T1000 (cell line): ENCODE measurements at places on chromosomes 16 and 17.
A peak's percentile ranks its signal among the peaks of the same experiment; 100 is the strongest.

- no peak for DNase-seq
Observed at GRCh38 chr16:2773188-2773968, 3.7 kb downstream of the ELOB start.

GRCh38 chr17:55198690-55199370 lies 65.9 kb upstream of the HLF start:
- DNase-seq: no peak

DNA sequence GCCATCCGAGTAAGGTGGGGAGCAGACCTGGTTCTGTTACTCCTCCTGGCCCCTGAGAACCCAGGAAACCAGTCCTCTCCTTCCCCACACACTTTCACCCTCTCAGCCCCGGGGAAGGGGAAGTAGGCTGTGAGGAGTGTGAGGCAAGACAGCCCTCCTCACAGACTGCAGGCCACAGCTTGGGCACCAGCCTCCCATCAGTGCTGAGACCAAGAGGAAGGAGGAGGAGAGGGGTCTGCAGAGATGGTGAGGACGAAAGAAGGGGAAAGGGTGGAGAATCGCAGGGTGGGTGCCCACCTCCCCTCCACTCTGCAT lies 7.0 kb downstream of the G6PC3 start:
- no peak for DNase-seq

GRCh38 chr16:87824016-87824990 lies 45.0 kb downstream of the SLC7A5 start:
- DNase-seq: no peak

GRCh38 chr17:9928601-9929333 lies 23.7 kb upstream of the RCVRN start:
- peak; percentile 38 for DNase-seq

- DNase-seq: no peak
Observed at GRCh38 chr17:855569-855968, 73.4 kb downstream of the MRM3 start.

GRCh38 chr17:7415784-7416183 lies 4.3 kb upstream of the SPEM1 start:
- DNase-seq: no peak

DNA sequence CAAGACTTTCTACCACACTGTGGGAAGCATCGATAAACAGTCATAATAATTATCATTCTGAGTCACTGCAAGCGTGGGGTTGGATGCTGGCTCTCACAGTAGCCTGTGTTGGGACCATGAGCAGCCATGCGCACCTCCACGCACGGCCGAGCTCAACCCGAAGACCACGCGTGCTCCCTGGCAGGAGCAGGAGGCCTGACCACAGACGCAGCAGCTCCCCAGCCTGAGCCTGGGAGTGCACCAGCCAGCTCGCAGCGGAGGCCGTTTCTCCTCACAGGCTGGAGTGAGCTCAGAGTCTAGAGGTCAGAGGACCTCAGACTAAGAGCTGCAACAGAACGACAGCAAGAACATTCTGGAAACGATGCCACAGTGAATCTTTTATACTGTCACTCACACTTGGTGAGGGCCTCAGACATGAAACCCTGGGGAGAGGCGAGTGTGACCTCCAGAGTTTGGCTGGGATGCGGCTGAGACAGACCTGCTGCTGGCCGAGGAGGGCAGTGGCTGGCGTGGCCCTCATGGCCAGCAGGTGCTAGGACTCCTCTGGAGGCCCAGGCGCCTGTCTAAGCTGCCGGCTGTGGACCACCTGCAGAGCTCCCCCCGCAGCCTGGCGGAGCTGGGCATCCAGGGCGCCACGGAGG lies 6.0 kb downstream of the NDUFAF8 start:
- no peak for DNase-seq

- peak; percentile 54 for DNase-seq
Observed at GRCh38 chr16:11079652-11080187, 135.4 kb downstream of the CLEC16A start.

DNA sequence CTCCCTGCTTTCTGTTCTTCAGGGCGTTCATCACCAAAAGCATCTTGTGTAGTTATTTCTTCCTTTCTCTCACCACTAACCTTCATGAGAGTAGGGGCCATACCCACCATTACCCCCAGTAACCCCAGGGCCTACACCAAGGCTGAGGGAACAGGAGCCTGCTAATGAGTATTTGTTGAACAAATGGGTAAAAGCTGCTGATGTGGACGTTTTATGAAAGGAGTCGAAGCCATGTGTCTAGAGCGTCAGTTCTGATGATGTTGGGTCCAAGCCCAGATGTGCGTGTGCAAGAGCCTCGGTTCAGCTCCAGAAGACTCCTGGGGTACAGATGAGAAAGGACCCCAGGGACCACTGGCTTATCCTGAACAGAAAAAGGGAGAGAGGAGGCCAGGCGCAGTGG lies 77.1 kb upstream of the TBC1D3K start:
- no peak for DNase-seq

DNA sequence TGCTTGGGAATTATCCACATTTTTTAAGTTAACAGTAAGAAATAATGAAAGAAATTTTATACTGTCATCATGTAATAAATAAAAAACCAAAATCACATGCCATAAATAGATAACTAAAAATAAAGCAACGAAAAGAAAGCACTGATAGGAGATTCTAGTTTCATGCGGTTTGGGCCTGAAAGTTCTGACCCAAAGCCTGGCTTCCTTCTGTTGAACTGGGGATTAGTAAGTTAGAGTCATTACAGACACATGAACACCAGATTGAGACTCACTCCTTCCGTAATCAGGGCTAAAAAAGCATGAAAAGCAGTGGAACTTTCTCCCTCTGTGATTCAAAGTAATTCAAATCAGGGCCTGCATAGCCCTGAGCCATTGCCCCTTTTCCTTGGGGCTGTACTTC lies 13.2 kb upstream of the SLC6A2 start:
- no peak for DNase-seq

- DNase-seq: peak; percentile 39
Observed at GRCh38 chr17:68777243-68777855, 176.2 kb upstream of the FAM20A start.

- no peak for DNase-seq
Observed at GRCh38 chr16:1206786-1207185, 18.3 kb downstream of the TPSG1 start.

DNA sequence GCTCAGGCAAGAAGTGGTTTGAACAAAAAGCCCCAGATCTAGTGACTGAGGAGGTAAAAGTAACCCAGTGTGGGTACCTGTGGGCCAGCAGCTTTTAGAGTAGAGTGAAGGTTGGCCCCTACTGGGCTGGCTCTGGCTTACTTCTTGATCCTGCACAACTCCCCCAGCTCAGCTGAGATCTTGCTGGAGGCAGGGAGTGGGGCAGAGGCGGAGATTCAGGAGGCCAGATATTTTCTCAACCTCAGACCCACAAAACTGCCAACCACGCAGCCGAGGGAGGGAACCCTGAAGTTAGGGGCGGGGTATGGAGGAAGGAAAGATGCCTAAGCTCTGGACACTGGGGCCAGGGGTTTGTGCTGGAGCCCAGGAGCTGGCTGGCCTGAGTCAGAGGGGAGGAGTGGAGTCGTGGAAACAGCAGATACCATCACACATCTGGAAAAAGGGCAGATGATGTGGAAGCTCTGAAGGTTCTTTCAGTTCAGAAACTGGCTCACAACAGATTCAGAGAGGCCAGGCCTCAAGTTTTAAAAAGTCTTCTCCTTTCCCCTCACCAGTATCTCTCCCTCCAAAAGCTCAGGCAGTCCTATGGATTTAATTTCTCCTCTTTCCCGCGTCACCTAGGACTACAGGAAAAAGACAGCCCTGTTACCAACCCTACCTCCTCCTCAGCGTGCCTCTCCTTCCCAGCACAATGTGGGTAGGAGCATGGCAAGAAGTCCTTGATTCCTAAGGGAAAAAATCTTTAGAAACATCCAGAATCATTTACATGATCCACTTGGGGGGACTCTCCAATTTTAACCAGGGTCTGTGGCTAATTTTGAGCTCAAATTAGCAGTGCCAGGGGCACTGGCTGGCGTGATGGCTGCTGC lies 48.1 kb downstream of the MYO18A start:
- no peak for DNase-seq

DNA sequence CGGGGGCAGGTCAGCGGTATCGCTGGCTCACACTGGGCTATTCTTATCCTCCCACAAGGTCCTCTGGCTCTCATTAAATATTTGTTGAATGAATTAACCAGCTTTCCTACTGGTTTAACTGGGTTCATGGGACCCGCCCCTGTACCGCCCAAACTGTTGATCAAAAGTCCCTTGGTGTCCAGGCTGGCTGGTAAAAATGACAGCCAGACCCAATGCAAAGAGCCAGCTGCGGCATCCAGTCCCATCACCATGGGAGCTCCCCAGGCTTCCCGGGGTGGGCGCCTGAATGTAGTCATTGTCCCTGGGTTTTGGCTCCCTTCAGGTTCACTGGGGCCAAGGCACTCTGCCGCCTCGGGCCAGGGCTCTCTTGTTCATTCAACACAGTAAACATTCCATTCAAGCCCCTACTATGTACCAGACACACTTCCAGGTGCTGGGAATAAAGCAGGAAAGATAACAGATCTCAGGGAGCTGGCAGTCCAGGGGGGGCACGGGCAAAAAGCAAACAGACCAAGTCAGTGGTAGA lies 11.7 kb upstream of the ATP2C2 start:
- no peak for DNase-seq

GRCh38 chr16:5928476-5929065 lies 831.0 kb upstream of the EEF2KMT start:
- no peak for DNase-seq

- DNase-seq: no peak
Observed at GRCh38 chr16:65002265-65002664, 119.6 kb downstream of the CDH11 start.

DNA sequence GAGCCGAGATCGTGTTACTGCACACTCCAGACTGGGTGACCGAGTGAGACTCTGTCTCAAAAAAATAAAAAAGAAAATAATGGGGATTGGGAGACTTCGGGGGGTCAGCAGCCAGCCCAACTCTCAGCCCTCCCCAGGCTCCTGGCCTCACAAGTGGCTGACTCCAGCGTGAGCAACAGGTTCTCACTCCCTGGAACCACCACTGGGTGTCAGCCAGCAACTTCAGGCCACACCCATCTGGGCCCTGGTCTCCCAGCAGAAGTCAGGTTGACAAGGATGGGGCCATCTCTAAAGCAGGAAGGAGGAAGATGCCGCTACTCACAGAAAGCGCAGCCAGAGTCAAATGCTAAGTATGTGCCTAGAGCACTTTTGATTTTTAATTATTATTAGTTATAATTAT lies 139.4 kb downstream of the C16orf78 start:
- no peak for DNase-seq

DNA sequence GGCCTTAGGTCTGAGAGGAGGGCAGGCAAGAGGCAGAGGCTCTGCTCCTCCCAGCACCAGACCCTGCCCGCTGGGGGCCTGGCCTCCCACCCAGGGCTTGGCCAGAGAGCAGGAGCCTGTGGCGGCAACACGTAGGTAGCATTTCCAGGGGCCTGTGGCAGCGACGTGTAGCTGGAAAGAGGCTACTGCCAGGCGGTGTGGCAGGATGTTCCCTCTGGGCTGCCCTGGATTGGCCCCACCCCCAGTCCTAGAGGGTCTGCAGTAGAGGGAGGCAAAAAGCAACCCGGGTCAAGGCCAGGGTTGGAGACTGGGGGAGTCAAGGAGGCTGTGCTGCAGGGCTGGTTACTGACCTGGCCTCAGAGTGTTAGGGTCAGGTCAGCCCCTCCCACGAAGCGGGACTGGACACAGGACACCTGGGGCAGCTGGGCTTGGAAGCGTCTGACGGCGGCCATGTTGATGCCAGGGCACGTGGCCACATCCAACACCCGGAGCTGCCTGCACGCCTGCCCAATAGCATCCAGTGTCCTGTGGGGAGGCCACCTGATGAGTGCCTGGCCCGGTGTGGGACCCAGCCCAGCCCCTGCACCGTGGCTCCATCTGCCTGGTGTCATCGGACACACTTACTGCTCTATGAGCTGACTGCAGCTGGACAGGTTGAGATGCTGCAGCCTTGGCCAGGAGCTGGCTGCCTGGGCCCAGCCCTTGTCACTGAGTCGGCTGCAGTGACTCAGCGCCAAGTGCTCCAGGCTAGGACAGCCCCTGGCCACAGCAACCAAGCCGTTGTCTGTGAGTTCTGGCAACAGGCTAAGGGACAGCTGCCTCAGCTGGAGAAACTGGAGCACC lies 8.5 kb downstream of the ELMO3 start:
- DNase-seq: peak; percentile 45

DNA sequence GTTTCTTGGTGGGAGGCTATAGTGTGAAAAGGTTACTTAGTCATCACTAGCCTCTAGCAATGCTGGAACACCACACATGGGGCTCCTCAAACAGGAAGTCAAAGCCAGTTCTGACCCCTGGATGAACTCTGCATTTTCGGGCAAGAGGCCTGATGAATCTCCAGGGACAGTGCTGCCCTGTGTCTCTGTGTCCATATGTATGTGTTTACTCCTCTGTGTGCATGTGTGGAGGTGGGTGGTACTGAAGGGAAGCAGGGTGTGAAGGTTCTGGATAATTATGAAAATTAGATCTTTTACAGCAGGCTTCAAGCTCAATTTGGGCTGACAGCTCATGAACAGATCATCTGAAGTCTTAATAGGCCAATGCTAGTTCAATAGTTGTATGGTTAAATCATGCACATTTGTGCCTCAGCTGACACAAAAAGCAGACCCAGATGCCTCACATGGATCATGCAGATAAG lies 133.6 kb downstream of the SNX11 start:
- no peak for DNase-seq

- DNase-seq: no peak
Observed at GRCh38 chr17:60390925-60391470, 935 bp downstream of the USP32 start.
